ENCODE measurements at places on chromosomes 3 and 15.

GRCh38 chr3:129673897-129674797, 67.7 kb upstream of the PLXND1 start:
- DNase-seq, result no peak

DNA sequence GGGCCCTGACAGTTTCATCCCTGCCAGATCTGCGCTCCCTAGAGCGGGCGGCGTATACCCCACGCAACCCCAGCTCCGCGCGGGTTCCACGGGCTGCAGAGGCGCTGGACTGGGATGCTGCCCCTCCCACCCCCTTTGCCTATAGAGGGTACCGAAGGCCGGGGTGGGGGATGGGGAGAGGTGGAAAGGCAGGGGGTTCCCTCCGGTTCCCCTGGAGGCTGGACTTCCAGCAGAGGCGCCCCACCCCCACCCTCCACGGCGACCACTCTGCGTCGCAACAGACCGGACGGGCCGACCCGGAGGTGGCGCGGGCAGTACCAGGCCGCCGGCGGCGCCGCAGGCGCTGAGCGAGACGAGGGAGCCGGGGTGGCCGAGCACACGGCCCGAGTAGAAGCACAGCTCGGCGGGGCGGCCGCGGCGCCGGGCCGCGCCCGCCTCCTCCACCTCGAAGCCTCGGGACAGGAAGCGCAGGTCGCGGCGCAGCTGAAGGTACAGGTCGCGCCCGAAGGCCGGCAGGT, 995 bp downstream of the ADAMTS17 start:
- peak; percentile 37 for DNase-seq

GRCh38 chr3:135107043-135107442, 312.0 kb downstream of the EPHB1 start:
- no peak for DNase-seq

- no peak for DNase-seq
Observed at GRCh38 chr3:31804251-31805051, 176.6 kb downstream of the OSBPL10 start.

- no peak for DNase-seq
Observed at GRCh38 chr3:130606336-130606735, 89.4 kb downstream of the COL6A6 start.

DNA sequence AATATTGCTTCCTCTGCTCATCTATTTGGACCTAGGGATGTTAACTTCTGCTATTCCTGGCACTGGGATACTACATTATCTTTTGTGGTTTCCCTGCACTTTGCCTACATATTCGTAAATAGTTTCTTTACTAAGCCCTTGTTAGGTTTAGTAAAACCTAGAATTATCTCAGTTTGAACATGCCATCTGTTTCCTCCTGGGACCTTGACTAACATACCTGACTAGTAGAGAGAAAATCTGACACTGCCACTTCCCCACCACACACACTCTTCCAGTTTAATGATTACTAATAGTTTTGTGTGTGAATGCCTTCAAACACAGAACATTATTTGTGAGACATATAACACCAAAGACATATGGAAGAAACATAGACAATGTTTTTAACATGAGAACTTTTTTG, 28.2 kb upstream of the SOX2 start:
- no peak for DNase-seq

DNA sequence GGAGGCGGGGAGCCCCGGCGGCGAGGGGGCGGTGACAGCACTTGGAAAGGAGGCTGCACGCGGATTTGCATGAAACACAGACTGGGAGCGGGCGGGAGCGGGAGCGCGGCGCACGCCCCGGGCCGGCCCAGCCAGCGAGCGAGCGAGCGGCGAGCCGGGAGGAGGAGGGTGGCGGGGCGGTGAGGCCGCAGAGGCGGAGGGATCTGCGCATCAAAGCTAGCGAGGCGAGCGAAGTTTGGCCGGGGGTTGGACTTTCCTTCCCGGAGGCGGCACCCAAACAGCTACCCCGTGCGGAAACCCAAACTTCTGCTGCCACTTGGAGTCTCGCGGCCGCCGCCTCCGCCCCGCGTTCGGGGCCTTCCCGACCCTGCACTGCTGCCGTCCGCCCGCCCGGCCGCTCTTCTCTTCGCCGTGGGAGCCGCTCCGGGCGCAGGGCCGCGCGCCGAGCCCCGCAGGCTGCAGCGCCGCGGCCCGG, at the start of gene SMAD3:
SMAD3 (plus strand) TSS at position 72 of the 475 bp plus-strand sequence. CDS start 553 bp downstream, outside the sequence.
- DNase-seq, result peak; percentile 84

GRCh38 chr3:22555753-22556435, 647.2 kb upstream of the UBE2E2 start:
- DNase-seq, result no peak

DNA sequence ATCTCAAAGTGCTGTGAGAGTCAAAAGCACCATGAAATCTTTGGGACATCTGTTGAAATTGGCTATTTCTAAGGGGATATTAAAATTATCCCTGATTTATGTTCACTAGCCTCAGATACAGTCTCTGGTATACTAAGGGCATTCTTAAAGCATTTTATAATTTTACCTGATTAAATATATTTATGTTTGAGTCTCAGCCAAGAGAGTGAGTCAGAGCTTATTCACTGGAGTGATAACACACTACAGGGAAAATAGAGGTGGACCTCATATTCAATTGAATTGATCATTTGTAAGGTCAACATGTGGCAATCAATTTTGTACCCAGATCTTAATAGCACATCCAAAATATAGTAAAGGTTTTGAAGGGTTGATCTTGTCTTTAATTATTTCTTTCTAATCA, 733.6 kb downstream of the EPHA3 start:
- no peak for DNase-seq

GRCh38 chr15:49827311-49827710, 206.5 kb downstream of the DTWD1 start:
- no peak for DNase-seq

- DNase-seq, result no peak
Observed at GRCh38 chr3:151859905-151860304, 13.5 kb upstream of the SUCNR1 start.

DNA sequence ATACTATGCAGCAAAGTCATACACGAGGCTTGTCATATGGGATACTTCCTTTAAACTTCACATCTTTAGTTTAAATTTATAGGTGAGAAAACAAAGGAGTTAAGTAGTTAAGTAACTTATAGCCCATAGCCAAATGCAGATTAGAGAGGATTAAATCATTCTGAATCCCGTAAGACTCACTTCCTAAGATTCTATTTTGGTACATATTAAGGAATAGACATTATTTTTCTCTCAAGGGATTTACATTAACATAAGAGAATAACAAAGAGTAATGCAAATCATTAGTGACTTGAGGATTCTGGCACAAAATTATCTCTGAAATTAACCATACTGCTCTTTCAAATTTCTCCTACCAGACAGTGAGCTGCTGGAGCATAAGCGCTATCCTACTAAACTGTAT, 747.4 kb upstream of the ARPP21 start:
- no peak for DNase-seq

GRCh38 chr3:124451630-124452317, 278.5 kb upstream of the UMPS start:
- DNase-seq, result no peak

DNA sequence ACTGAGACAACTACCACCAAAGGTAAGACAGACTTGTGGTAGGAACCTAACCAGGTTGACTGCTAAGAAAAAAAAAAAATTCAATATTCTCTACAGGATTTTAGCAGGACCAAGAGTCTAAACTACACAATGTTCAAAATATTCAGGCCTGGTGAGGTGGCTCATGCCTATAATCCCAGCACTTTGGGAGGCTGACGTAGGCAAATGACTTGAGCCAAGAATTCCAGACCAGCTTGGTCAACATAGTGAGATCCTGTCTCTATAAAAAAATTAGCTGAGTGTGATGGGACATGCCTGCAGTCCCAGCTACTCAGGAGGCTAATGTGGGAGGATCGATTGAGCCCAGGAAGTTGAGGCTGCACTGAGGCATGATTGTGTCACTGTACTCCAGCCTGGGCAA, 341.6 kb upstream of the WNT5A start:
- no peak for DNase-seq

GRCh38 chr3:35422836-35423601, 216.3 kb upstream of the ARPP21 start:
- no peak for DNase-seq

GRCh38 chr3:128435058-128435457, 31.6 kb downstream of the DNAJB8 start:
- DNase-seq, result peak; percentile 43

DNA sequence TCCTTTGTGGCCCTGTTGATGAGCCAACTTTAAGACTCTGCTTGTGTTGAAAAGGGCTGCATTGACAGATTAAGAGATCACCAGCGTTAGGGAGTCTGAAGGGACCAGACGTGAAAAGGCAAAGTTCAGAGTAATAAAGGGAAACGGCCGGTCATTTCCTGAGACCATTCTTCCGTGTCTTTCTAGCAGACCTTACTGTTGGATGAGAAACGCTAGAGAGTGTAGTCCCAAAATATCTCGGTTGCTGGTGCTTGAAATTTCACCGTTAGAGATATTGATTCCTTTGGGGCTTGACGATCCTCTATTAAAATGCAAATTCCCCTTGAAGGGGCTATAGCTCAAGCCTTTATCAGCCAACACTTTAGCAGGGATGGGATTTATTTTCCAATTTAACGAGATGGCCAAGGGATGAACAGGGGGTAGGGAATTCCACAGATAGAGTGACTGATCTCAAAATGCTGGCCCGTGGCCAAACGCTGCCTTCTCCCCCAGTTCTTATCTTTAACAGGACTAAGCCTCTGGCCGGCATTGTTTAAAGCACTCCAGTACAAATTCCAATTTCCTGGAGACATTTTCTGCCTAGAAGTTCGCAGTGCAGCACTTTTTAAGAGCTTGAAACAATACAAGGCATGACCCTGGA, 250.4 kb downstream of the TJP1 start:
- no peak for DNase-seq

GRCh38 chr15:83449250-83449671, 2.1 kb downstream of the SH3GL3 start:
- DNase-seq, result no peak

DNA sequence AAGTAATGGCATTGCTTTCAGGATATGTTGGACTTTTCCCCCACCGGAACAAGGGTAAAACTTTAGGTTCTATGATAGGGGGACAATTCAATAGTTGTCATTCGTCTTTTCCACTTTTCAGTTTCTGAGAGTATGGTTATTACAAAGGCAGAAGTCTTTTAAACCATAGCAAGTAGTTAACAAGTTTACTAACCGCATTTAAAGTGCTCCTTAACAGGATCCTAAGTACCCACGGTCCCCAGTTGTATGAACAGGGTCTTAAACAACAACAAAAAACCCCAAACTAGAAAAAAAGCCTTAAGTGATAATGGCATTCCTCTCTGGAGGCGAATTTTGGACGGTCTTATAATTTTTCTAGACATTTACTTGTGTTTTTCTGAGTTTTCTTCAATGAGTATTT, 831 bp downstream of the IFT57 start:
- no peak for DNase-seq

DNA sequence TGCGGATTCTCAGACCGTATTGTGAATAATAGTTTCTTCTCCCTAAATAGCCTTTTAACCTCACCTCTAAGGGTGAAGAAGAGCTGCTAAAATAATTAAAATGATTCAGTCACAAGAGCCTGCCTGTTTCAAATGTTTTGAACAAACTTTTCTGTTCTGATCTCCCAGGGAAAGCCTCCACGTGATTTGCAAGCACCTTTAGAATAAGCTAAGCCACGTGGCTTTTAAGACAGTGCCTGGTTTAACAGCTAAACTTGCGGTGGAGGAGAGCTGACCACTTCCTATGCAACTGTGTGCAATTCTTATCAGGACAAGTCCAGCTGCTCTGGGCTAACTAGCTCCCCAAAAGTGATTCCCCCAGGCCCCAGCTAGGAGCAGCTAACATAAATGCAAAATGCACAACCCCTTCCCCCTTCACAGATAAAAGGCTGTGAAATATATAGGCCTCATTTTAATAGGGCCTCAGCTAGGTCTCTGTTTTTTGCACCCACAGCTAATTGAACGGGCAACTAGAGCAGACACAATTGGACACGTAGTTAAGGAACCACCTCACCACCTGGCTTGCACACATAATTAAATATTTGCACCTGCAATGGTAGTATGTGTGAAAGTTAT, 401.2 kb upstream of the NR2F2 start:
- no peak for DNase-seq

DNA sequence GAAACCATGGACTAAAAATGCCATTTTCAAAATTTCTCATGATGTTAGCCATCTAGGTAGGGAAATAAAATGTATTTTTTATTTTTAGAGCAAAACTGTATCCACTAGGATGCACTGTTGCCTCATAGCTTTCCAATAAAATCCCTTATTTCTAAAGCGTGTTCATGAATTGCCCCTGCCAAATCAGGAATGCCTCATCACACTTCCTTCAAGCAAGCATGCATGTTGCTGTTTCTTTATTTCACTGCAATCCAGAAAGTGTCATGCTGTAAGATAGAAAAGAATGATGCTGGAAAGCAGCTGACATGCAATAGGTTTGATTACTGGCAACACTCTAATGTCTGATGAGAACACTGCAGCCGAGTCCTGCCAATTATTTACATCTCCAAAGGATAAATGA, 239.5 kb downstream of the CHL1 start:
- no peak for DNase-seq

- no peak for DNase-seq
Observed at GRCh38 chr3:177652556-177653291, 455.4 kb upstream of the TBL1XR1 start.

GRCh38 chr3:189908646-189909045, 212.1 kb downstream of the P3H2 start:
- no peak for DNase-seq

DNA sequence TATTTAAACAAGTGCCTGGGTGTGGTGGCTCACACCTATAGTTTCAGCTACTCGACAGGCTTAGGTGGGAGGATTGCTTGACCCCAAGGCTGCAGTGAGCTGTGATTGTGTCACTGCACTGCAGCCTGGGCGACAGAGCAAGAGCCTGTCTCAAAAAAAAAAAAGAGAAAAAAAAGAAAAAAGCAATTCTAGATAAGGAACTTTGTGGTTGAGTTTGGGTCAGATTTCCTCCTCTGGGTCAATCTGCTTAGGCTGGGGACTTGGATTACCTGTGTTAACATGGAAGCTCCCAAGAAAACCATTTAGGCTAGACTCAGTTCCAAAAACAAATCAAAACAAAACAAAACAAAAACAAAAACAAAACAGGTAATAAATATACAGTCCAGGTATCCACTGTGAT, 50.0 kb downstream of the ITPR1 start:
- no peak for DNase-seq

DNA sequence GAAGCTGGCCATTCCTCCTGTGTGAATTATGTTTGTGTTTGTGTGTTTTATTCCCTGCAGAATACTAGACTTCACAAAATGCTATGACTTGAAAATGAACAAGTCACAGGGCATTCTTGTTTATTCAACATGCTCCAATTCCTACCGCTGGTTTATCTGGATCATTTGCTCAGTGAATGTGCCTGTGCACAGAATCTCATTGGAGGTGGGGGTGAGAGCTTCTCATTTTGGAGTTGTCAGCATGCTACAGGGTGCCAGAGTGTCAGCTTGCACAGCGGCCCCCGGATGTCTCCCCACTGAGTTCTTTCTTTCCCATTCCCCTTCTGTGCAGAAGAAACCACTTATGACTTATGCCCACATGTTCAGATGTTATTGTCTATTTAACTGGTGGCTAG, 428.7 kb downstream of the ROBO2 start:
- no peak for DNase-seq

DNA sequence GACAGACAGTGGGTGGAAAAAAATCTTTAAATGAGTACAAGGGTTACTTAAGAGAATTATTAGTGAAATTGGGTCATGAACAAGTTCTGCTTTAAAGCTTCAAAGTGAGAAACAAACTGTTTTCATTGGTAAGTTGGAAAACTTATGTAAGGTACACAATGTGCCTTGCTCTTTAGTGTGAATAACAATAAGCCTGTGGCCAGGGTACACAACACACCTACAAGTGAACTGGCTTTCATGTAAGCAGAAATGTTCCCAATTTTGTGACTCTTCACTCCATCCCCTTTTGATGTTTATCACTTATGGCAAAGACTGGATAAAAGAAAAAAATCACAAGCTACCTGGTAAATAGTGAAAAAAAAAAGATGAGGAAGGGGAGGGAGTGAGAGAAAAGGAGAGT, 253.7 kb downstream of the ZBTB20 start:
- no peak for DNase-seq

All from nephron progenitor cell (in vitro differentiated cells).